ENCODE measurements at places on chromosomes 2 and 18.

DNA sequence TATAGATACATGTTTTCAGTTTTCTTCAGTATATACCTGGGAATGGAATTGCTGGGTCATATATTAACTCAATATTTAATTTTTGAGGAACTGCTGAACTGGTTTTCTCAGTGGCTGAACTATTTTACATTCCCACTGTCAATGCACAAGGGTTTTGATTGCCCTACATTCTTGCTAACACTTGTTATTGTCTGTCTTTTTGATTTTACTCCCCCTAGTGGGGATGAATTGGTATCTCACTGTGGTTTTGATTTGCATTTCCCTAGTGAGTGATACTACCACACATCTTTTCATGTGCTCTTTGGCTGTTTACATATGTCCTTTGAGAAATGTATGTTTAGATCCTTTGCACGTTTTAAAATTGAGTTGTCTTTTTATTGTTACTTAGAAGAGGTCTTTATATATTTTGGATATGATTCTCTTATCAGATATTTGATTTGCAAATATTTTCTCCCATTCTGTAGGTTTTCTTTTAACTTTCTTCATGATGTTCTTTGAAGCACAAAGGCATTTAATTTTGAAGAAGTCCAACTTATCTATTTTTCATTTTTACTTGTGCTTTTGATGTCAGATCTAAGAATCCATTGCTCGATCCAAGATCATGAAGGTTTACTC lies 36.2 kb downstream of the ASB1 start:
- no peak for DNase-seq

- no peak for DNase-seq
Measured at GRCh38 chr2:233010569-233011267, 2.3 kb downstream of the NGEF start.

- no peak for DNase-seq
Measured at GRCh38 chr2:171763602-171764001, 76.3 kb downstream of the DYNC1I2 start.

- DNase-seq = no peak
Measured at GRCh38 chr2:51782921-51783765, 751.2 kb upstream of the NRXN1 start.

DNA sequence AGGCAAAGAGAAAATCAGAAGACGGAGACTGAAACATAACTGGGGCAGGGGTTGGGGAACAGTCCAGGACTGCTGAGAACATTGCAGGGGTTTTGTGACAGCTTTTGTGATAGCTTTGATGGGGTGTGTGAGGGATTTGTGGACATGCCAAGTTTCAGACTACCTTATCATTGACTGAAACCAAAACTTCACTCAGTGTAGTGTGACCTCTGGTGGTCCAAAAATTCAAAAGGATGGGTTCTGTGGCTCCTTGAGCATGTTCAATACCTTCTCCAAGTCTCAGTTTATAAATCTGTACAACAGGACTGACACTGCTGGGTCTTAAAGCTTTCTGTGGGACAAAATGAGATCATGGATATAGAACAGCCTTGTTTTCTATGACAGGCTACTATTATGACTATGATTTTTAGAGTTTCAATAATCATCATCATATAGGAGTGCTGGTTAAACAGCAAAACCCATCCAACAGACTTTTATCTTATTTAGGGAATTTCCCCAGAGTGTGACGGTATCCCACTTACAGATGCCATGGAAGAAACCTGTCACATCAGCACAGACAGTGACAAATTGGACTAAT lies 259.2 kb upstream of the SLC14A2 start:
- DNase-seq = no peak

Measured in progenitor cell of endocrine pancreas (in vitro differentiated cells).